ENCODE measurements at places on chromosomes 5 and 9.
A peak's percentile ranks its signal among the peaks of the same experiment; 100 is the strongest.

DNA sequence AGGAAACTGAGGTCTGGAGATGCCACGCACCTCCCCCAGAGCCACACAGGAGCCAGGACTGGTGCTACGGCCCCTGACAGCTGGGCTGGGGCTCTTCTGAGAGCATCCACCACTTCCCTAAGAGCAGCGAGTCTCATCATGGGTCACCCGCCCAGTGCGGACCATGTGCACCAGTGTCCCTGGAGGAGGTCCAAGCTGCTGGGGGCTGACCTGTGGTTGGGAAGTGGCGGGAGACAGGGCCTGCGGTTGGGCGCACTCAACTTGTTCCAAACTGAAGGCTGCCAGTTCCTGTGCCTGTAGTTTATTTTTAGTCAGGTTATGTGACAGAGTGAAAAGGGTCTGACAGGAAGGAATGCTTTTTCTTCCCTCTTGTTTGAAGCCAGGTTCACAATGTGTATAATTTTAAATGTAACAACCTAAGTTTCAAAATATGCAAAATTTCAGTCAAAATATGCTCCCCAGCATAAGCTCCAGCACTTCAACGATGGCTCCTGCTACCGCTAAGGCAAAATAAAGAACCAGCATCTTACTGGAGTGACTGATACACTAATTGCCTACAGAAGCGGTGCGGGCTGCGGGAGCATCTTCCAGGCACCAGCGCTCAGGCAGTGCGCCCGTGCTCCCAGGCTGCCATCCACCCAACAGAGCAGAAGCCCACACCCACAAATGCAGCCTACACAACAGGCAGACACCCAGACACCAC is 14.8 kb downstream of the BARHL1 start:
- no peak for DNase-seq

- DNase-seq, result no peak
Measured at GRCh38 chr9:95499046-95499676, 17.6 kb downstream of the PTCH1 start.

DNA sequence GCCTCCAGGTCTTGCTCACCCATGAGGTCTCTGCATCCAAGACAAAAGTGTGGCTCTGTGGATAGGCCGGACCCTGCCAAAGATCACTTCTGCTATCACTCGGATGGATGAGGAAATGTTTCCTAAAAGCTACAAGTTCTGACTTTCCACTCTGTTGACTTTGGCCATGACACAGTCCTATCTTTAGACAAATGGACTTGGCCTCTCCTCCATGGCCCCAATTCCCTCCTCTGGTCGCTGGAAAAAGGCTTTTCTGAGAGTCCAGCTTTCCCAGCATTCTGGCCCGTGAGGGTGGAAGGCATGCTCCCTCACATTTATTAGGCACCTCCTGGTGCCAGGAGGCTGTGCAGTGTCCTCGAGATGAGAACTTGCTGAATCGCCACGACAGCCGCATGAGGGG is 83.1 kb downstream of the COL27A1 start:
- no peak for DNase-seq

DNA sequence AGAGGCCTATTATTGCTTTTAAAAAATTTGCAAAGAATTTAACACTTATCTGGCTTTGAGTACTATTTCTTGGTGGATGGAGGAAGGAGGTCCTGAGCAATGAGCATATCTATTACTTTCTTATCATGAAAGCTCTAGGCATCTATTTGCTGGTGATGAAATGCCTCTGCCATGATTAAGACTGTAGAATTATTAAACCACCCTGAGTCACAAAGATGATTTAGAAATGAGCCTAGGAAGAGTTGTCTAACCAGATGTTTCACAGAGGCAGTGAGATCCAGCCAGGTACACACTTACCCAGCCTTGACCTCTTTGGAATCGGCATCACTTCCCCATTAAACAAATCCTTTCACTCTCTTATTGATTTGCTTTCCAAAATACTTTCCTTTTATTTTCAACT is 304.4 kb upstream of the KIF2A start:
- no peak for DNase-seq

GRCh38 chr5:72584466-72584865 is 77.3 kb upstream of the ZNF366 start:
- no peak for DNase-seq

DNA sequence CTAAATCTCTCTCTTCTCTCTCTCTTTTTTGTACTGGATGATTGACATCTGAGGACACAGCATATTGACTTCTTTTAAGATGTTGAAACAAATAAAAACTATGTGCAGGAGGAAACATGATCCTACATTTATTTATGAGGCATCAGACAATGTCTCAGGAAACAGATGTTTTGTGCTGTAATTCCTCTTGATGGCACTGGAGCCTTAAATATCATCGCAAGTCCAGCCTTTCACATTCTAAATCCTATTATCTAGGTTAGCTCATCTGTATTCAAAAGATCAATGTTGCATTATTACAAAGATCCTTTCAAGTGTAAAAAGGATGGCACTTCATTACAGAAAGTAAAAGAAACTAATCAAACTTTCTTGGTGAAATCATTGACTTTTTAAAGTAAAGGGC is 63.9 kb downstream of the MAT2B start:
- peak; percentile 48 for DNase-seq

- peak; percentile 7 for DNase-seq
Measured at GRCh38 chr9:108636013-108636412, 219.8 kb downstream of the ACTL7B start.

DNA sequence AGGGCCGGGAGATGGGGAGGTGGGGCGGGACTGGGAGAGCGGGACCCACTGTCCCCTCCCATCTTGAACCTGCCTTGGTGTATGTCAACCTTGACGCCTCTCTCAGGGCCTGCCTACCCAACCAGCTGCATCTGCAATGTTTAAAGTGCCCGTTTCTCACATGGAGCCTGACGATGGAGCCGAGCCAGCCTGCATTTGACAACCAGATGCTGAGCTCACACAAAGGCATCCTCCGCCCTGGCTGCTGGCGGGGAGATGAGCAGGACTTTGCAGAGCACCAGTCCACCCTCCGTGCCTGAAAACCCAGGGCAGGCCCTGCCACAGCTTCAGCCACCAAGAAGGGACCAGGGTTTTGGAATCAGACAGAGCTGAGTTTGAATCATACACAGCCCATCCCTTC is 141.1 kb upstream of the SMIM23 start:
- DNase-seq, result no peak

DNA sequence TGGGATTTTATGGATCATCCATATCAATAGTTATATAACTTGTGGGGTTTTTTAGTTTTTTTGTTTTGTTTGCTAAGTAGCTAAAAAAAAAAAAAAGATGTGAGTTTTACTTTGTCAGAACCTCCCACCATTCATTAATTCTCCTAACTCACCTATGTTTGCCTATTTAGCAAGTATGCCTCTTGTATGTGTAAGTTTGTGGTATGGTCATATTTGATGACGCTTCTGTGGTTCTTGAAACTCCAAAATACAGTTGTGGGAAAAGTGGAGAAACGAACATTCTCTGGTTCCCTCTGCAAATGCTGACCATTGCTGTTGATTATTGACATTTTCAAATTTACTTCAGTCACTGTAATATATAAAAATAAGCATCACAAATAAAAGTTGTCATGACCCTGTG is 75.7 kb downstream of the PBX3 start:
- DNase-seq, result no peak

- DNase-seq, result peak; percentile 65
Measured at GRCh38 chr9:116087751-116088194, 65.8 kb upstream of the PAPPA start.

DNA sequence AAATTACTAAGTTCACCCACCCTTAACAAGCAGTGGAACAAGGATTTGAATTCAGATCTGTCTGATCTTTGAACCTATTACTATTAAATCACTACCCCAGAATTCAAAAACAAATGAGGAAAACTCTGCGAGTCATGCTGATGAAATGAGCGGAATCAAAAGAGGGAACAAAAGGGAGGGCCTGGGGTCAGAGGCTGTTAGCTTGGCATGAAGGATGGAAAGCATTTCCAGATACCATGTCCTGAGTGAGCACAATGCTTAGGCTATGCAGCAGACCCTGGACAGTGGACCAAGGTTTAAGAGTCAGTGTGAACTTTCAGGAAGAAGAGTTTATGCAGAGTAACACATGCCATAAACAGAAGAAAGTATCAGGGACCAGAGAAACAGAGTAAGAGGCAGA is 30.5 kb downstream of the GRIA1 start:
- no peak for DNase-seq

DNA sequence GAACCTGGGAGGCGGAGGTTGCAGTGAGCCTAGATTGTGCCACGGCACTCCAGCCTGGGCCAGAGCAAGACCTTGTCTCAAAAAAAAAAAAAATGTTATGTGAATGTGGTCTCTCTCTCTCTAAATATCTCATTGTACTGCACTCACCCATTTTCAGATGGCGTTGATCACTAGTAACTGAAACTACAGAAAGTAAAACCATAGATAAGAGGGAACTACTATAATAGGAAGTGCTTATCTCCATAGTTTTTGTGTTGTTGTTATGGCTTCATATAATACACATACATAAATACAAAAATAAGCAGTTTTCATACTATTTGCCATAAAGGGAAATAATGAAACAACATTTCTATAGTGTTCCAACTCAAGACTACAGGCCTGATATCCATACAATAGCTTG is 9.1 kb downstream of the IL31RA start:
- DNase-seq, result no peak

GRCh38 chr5:39411061-39411460 is 13.7 kb downstream of the DAB2 start:
- no peak for DNase-seq

DNA sequence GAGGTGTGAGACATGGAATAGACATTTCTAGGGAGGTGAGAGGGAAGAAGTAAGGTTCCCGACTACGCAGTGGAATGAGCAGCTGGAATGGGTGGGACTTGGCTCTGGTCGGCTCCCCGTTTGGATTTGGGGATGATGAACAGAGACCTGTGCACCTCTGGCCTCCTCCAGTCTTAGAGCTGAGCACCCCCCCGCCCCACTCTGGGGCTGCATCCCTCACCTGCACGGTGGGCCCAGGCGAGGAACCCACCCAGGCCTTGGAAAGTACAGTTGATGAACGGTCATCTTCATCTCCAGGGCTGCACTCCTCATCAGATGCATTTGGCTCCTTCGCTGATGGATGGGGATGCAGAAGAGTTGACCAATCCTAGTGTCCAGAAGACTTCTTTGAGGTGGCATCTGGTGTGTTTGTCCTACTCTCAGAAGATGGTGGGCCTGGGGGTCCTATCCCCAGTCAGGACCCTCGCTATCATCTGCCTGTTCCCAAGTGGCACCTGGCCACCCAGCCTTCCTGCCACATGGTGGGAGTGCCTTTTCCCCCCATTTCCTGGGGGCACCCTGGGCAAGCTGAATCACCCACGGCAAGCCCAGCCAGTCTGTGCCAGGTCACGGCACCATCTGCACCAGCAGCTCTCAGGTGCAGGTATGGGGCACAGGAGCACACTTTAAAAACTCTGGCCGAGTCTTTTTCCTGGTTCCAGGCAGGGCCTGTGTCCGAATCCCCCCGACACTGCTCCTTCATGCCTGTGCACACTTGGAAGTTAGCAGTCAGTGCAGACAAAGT is 70.5 kb downstream of the GTF3C4 start:
- DNase-seq, result no peak

DNA sequence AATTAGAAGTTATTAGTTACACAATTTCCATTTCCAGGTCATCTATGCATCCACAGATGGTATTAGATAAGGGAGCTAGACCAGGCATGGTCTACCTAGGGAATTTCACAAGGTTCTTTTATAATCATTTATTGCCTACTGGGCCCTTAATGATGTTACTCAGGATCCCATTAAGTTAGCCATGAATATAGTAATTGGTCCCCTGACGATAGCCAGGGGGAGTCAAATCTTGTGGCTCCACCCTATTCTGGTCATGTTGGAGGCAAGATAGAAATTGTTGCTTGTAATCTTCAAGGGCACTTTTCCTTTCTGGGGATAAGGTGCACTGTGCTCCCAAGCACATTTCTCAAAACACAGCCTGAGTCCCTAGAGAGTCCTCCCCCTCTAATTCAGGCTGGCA is 14.1 kb upstream of the ELL2 start:
- no peak for DNase-seq

GRCh38 chr5:93575461-93576414 is 5.3 kb downstream of the NR2F1-AS1 start:
- no peak for DNase-seq

- DNase-seq, result no peak
Measured at GRCh38 chr5:140349244-140349643, 2.8 kb upstream of the HBEGF start.

- no peak for DNase-seq
Measured at GRCh38 chr5:16508730-16509531, 43.3 kb upstream of the ZNF622 start.

GRCh38 chr9:97543561-97543960 is 42.1 kb downstream of the TMOD1 start:
- DNase-seq, result no peak

GRCh38 chr9:87119328-87119881 is 172.1 kb upstream of the GAS1 start:
- DNase-seq, result peak; percentile 54

GRCh38 chr5:72138943-72139521 is 31.8 kb downstream of the MAP1B start:
- DNase-seq, result peak; percentile 89

All from H4 (cell line).